SHP77 (cell line): ENCODE measurements at places on chromosomes 3 and 15.

- peak; percentile 30 for DNase-seq
These were observed 70.4 kb downstream of the UMPS start for GRCh38 chr3:124800511-124801258.

DNA sequence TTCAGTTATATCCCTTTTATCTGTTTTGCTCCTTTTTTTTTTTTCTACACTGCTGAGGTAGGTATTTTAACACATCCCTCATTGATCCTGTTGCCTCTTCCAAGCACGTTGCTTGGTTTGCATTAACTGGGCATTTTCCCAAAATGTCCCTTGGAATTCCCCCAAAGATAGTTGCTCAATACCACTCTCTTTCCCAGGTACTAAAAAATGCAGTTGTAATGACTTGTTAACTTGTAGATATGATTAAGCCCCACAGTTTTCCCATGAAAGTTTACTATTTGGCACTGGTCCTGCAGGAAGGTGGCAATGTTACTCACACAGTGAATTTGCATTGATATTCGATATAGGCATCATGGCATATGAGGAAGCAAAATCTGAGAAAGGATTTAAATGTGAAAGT, 67.1 kb downstream of the GRM7 start:
- DNase-seq, result no peak

DNA sequence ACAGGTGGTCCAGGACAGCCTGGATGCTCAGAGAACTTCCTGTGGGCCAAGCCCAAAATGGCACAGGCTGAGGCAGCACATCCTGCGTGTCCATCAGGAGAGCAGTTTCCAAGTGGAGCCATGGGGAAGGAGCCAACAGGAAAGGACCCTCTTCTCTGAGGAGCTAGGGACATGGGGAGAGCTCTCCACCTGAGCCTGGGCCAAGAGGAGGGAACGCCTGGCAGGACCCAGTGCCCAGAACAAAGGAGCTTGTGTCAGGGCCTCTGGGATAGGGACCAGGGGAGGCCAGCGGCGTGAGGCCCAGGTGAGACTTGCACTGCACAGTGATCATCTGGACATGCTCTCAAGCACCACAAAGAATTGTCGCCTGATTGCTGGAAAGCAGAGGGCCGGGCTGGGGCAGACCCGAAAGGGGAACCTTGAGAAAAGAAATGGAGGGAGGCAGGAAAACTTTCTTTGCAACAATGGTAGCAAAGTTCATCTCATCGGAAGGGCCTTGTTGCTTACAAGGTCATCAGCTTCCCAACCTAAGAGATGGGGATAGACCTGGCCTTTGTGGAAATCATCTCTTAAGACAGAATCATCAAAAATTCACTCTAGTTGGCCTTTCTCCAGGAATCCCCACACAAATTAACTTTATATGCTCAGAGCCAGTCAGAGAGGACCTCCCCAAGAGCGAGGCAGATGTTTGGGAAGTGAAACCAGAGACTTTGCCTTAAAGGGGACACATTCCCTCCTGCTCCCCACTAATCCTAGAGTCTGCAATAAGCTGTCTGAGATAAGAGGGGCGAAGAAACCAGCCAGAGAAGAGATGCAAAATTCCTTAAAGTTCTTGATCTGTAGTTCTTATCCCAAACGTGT, 47.7 kb upstream of the HES1 start:
- no peak for DNase-seq

GRCh38 chr15:101250873-101251829, 697 bp downstream of the CHSY1 start:
- peak; percentile 40 for DNase-seq

DNA sequence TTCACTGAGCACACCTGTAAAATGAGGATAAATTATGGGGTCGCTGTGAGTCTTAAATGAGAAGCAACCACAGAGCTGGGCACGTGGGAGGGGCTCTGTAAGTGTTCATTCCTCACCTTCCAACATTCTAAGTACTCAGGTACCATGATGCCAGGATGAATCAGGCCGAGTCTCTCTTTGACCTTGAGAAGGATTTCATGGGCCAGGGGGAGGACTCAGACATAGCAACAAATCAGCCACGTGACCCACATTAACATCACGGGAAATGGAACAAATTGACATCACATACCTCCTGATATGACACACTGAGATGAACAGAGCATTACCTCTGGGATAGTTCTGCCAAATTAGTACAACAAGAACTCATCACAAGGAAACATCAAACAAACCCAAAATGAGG, 35.2 kb upstream of the USP3 start:
- DNase-seq, result no peak

DNA sequence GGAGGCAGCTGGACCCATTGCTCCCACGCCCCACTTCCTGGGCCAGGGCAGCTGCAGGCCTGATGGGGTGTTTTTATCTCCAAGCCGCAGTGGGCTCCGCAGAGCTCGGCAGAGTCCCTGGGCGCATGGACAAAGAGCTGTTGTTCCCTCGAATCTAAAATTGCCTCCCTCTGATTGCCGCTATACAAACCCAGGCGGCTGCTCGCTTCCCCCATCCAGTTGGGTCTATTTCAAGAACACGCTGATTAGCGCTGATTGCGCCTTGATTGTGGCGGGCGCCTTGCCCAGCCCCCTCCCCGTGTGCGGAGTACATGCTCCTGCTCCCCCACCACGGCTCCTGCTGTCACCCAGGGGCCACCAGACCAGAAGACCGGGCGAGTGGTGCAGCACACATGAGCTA, 43.4 kb upstream of the SLC6A1 start:
- DNase-seq, result no peak

- DNase-seq, result no peak
These were observed 12.1 kb upstream of the SIAH2 start for GRCh38 chr3:150775001-150775599.

DNA sequence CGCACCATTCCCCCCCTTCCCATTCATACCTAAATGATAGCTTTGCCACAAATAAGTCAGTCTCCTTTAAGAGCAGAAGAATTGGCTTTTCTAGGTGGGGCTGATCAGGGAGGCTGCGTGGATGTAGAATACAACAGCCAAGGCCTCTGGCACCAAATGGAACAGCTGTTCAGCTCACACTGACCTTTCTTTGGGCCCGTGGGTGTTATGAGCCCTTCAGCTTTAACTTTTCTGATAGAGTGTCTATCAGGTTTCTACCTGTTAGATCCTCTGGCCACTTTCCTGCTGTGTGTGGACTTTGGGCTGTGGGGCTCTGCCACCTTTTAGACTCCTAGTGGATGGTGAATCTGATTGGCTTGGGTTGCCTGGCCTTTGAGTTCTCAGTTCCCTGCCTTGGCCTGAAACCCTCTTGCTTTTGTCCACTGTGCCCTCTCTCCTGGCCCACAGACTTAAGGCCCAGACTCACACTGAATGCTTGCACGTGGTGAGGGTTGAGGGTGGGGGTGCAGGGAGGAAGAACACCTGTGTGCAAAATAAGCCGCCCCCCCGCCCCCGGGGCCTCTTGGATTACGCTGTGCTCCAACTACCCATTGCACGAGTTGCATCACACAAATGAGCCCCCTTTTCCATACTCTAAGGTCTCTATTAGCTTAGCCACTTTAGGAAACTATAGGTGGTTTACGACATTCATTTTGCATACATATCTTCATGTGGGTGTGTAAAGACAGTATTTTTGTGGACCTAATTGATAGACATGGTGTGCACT, 1.3 kb upstream of the RFX7 start:
- peak; percentile 70 for DNase-seq

GRCh38 chr15:56234804-56235203, 8.9 kb downstream of the RFX7 start:
- no peak for DNase-seq

GRCh38 chr3:139104062-139104461, 59.4 kb upstream of the PRR23C start:
- DNase-seq, result no peak

DNA sequence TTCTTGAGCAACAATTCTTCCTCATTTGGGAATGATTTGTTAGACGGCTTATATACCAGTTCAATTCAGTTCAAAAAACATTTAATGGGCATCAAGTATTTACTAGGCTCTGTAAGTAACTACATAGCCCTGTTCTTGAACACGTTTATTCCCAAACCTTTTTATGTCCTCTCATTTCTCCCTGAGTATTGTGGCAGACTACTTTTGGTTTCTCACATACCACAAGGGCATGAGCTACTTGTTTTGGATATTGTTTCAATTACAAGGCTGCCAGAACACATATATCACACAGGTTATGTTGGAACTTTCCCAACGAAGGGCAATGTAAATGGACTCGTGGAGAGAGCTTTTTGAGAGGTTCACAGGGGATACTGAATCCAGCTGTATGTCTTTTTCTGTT, 363.8 kb upstream of the NAALADL2 start:
- no peak for DNase-seq

GRCh38 chr3:32340611-32341365, 50.9 kb upstream of the CMTM7 start:
- peak; percentile 25 for DNase-seq
